Kidney (tissue), 22 donors: ENCODE measurements at places on chromosomes 7 and 10. TPM values are rescaled to one million over a fixed set of nuclear protein-coding genes. Genes with fewer than 3 reads are reported as not detected.

DNA sequence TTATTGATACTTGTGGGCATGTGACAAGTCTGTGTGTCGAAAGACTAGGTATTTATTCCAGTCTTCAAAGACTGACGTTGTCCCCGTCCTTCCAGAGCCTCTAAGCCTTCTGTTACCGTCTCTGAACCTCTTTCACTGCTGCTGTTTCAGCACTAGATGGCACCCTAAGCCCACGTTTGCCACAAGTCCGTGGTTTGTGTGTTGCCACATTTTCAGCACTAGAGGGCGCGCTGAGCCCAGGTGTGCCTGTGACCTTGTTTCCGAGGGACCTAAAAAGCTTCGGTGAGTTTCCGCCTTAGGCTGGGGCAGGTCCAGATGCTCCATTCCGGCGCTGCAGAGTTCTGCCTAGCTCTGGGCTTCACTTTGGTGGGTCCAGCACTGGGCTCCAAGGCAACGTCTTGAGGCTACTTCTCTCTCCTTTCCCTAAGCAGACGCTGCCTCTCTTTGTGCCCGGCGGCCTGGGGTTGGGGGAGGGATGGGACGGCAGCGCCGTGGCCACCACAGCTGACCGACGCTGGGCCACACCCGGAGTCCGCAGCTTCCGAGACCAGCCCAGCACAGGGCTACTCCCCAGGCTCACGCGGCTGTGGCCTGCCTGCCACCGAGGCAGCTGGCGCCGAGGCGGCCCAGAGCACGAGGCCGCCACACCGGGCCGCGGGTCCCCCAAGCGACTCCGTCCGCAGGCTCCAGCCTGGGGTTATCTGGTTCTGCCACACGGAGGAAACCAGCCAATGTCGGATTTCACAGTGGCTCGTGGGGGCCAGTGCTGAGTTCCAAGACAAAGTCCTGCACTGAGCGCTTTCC, 520.2 kb downstream of the REEP3 start:
- peak; percentile 87 for DNase-seq

GRCh38 chr7:18117482-18117881, 89.8 kb upstream of the PRPS1L1 start:
- DNase-seq = no peak

DNA sequence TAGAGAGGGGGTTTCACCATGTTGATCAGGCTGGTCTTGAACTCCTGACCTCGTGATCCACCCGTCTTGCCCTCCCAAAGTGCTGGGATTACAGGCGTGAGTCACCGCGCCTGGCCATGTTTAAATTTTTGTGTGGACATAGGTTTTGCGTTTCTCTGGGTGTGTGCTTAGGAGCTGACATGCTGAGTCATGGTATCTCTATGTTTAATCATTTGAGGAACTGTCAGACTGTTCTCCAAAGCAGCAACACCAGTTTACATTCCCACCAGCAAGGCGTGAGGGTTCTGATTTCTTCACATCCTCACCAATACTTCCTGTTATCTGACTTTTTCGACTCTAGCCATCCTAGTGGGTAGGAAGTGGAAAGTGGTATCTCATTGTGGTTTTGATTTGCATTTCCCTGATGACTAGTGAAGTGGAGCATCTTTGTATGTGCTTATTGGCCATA, 153.7 kb downstream of the DNAJB6 start:
- DNase-seq = no peak

Gene ITPRID1
- polyA plus RNA-seq = not detected
